CD4-positive, alpha-beta T cell treated with Interleukin-2 at 100 ng/mL for 4 hours (primary cell): ENCODE measurements at places on chromosomes 1 and 21.

DNA sequence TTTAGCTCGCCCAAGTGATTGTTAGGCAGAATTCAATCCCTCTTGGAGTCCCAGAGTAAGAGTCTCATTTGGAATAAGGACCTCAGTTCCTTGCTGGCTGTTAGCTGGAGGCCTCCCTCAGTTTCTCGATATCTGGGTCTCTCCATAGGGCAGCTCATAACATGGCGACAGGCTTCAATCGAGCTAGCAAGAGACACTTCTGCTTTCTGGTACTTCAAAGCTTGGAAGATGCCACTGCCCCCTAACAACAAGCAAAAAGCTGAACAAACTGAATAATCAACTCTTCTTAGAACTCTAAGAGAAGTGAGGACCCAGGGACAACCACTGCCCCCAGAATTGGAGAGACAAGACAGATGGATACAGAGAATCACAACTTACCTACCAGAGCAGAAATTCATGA is 86.2 kb downstream of the TEX35 start:
- no peak for DNase-seq

DNA sequence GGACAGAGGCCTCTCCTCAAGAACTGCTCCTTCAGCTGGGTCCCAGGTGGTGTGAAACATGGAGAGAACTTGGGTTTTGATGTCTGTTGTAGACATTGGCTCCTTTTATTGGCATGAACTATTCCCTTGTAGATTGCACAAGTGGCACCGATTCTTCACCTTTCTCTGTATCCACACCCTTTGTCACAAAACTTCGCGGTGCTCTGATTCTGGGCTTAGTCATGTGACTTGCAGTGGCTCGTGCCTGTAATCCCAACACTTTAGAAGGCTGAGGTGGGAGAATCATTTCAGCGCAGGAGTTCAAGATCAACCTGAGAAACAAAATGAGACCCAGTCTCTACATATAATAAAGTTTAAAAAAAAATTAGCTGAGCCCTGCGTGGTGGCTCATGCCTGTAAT is 42.5 kb upstream of the EYA3 start:
- no peak for DNase-seq

- DNase-seq, result no peak
Measured at GRCh38 chr21:44351535-44352252, 1.7 kb upstream of the TRPM2 start.

GRCh38 chr1:49086327-49086726 is 309.6 kb upstream of the BEND5 start:
- DNase-seq, result no peak

- no peak for DNase-seq
Measured at GRCh38 chr1:223319905-223320580, 43.9 kb downstream of the SUSD4 start.

DNA sequence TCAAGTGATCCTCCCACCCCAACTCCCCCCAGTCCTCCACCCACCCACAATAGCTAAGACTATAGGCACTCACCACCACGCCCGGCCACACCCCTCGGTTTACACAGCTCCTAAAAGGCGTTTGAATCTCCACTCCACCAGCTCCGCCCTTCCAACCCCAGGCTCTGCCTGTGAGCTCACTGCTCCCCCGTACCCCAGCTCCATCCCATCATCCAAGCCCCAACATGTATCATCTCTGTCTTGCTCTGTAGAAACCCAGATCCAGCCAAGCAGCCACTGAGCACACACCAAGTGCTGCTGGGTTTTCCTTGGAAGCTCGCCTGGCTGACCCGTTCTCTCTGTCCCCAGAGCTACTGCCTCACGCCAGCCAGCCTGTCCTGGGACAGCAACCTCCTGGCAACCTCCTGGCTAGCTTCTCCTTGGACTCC is 12.0 kb upstream of the S100A2 start:
- DNase-seq, result no peak

DNA sequence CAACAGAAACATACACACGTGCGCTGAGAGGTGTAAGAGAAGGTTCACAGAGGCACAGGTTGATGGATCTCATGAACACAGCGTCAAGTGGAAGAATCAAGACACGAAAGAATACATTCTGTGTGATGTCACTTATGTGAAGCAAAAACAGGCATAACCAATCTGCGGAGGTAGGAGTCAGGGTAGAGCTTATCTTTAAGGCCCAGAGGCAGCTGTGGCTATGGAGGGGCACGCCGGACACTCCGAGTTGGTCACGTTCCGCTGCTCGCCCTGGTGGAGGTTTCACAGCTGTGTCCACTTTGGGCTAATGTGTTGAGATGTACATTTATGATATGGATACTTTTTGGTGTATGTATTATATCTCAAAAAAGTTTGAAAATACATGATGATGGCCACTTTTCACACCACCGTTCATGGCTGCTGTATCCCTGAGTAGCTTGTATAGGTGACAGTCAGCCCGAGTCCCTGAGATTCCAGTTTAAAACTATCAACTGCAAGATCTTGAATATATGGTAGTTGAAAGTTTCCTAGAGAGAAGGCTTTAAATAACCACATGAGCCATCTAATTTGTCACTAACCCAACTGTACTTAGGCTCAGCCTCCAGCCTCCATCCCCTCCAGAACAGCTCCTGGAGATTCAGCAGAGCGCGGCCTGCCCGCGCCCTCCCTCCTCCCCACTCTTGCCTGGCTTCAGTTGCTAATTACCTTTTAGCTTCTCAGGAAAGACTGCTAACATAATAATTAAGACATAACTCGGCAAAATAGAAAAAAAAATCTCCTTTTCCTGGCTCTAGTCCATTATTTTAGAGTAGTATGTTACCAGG is 6.7 kb upstream of the ADARB1 start:
- no peak for DNase-seq

DNA sequence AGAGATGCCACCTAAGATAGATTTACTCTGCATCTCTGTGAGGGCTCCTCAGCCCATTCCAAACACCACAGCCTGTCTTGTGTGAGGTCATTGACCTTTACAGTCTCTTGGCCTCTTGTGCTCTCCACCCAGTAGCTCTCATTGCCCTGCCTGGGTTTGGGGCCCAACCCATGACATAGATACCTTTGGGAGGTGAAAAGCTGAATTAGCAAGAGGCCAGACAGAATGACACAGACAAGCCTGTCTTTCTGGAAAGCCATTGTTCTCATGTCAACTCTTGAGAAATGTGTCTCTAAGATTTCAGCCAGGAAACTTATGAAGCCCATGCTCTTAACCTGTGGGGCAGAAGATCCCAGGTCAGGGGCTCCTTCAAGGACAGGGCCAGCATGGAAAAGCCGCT is 18.4 kb upstream of the F3 start:
- no peak for DNase-seq

- DNase-seq, result no peak
Measured at GRCh38 chr1:208209286-208209685, 34.9 kb downstream of the PLXNA2 start.

GRCh38 chr21:33455686-33456446 is 23.9 kb downstream of the TMEM50B start:
- no peak for DNase-seq

DNA sequence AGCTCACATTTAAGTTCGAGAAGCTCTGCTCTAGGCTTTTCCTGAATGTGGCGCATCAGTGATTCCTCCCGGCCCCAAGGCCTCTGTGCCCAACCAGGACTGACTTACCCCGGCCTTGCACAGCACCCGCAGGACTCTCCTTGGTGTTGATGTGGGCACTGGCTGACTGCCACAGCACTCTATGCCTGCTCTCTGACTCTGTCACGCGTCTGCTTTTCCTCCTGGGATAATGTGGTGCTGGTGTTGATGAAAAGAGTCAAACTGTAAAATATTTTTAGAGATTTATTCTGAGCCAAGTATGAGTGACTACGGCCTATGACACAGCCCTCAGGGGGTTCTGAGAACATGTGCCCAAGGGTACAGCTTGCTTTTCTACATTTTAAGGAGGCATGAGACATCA is 15.5 kb upstream of the SLC2A5 start:
- no peak for DNase-seq

GRCh38 chr1:111669268-111669667 is 49.7 kb downstream of the RAP1A start:
- no peak for DNase-seq

DNA sequence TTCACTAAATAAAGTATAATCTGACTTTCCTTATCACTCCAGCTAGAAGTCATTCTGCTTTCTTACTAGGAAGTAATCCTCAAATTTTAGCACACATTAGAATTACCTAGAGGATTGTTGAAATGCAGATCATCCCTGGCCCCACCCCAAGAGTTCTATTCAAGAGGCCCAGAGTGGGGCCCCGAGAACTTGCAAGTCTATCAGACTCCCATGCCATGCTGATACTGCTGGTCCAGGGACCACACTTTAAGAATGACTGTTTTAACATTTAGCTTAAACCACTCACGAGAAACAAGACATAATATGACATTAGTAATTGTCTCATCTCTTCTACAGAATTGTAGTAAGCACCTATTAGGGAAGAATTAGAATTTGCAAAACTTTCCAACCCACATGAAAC is 7.7 kb upstream of the SYNJ1 start:
- no peak for DNase-seq

- DNase-seq, result no peak
Measured at GRCh38 chr1:31778763-31779488, 14.8 kb upstream of the ADGRB2 start.

- no peak for DNase-seq
Measured at GRCh38 chr1:24890887-24891286, 39.2 kb downstream of the RUNX3 start.

DNA sequence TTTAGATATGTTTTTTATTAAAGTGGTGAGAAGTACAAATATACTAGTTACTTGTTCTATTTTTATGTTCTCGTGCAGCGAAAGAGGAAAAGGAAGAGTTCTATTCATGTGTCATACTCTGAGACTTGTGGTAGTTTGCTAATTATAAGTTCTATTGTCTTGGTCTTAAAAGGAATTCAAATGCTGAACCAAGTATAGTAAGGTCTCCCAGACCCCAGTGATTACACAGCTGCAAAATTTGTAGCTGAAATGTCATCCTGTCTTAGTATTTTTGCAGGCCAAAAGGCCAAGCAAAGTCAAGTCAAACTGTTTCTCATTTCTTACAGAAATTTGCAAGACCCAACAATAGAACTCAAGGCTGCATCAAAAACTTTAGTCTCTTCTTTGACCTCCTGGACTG is 268.7 kb downstream of the CHRM3 start:
- no peak for DNase-seq

- no peak for DNase-seq
Measured at GRCh38 chr1:70440642-70441391, 29.7 kb downstream of the CTH start.
